ENCODE measurements at places on chromosomes 3 and 15.

GRCh38 chr3:165895919-165896318 lies 58.7 kb upstream of the BCHE start:
- no peak for DNase-seq

DNA sequence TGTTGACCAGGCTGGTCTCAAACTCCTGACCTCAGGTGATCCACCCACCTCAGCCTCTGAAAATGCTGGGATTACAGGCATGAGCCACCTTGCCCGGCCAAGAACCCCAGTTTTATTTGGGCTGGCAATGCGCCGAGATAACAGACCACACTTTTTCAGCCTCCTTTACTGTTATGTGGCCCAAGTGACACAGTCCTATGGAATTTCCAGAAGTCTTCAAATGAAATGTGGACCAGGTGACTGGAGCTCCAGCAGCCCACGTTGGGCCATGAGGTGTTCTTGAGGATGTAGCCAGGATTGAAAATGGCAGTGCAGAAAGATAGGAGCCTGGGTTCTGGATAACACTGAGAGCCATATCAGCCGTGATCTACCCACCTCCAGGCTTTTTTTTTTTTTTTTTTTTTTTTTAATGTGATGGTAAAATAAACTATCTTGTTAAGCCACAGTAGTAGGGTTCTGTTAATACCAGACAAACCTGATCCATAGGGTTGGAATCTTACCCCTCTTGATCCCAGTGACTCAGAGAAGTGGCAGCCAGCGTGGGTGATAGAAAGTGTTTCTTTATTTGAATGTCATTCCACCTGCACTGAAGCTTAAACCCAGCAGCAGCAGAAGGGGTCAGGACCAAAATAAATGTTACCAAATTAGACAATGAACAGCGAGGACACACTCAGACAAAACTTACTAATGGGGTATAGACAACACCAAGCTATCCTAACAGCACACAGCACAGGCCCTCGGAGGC lies 55.6 kb downstream of the LHFPL4 start:
- DNase-seq: no peak

DNA sequence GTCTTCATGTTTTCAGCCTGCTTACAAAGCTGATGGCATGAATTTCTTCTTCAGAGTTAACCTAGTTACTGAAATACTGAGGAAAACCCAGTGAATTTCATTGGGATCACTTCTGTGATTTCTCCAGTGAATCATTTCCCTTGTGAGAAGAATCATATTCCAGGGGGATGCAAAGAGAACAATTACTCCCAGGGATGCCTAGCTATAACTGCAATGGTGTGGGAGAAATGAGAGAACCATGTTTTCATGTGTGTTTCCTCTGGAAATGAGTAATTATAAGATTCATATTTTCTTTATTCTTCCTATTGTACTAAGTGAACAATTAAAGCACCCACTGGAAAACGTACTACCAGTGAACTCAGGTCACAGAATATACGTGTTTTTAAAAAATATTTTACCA lies 485.4 kb downstream of the GRM7 start:
- no peak for DNase-seq

- DNase-seq: peak; percentile 44
Observed at GRCh38 chr3:170038434-170039110, 777 bp downstream of the GPR160 start.

GRCh38 chr15:92903631-92903965 lies 3.5 kb downstream of the CHD2 start:
- no peak for DNase-seq

DNA sequence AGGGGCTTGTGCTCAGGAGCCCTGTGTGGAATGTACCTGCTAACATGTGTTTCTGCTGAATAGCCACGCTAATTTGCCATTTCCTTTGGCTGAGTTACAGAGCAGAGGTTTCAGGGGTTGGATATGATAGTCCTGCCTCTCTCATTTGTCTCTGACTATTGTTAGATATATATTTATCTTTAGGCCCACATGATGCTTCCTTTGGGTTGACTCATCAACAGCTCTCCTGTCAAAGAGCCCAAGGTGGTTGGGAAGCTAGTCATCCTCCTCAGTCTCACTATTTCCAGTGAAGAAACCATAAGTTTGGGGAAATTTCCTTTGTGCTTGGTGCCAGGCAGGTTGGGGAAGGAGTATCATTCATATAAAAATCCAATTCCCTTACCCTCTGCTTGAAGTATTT lies 1194.6 kb downstream of the ZPLD1 start:
- DNase-seq: no peak

DNA sequence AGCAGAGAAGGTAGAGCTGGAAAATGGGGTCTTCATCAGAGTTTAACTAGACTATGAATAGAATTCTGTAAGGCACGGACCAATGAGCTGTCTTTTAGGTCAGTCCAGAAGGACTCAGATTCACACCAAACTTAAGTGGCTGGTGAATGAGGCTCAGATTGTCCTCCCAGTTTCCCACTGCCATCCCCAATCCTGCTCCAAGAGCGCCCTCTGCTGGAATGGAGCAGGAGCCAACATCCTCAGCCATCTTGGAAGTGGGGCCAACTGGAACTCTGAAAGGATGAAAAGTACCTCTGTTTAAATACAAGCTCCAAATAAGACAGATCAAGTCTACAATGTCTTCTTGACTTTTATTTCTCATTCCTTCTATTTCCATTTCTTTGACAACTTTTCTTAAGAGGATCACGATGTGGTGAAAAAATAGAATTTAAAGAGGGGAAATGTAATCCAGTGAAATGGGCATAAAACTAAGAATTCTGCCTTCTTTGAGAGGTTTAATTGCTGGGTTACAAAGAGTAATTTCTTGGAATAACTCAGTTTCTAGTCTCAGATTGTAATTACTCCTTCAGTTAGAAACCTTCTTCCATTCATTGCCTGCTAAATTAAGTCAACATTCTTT lies 217.1 kb upstream of the TPRG1 start:
- DNase-seq: peak; percentile 85

GRCh38 chr3:11140030-11140712 lies 14.1 kb upstream of the HRH1 start:
- DNase-seq: peak; percentile 35

- DNase-seq: no peak
Observed at GRCh38 chr3:94185753-94186152, 122.9 kb downstream of the NSUN3 start.

GRCh38 chr3:148554367-148554766 lies 143.3 kb upstream of the AGTR1 start:
- no peak for DNase-seq

DNA sequence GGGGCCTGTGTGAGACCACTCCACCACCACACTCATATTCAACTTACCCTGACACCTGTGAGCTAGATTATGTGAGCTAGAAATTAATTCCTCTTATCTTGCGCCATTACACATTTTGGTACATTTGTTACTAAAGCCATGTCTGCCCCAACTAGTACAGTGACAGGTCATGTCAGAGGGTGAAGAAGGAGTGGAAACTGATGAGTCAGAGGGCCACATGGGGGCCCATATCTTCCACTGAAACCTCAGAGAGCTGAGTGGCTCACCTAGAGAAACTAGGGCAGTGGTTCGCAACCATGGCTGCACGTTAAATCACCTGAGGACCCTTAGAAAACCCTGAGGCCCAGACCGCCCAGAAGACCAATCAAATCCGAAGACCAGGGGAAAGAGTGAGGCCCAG lies 15.7 kb upstream of the MEF2A start:
- peak; percentile 61 for DNase-seq

DNA sequence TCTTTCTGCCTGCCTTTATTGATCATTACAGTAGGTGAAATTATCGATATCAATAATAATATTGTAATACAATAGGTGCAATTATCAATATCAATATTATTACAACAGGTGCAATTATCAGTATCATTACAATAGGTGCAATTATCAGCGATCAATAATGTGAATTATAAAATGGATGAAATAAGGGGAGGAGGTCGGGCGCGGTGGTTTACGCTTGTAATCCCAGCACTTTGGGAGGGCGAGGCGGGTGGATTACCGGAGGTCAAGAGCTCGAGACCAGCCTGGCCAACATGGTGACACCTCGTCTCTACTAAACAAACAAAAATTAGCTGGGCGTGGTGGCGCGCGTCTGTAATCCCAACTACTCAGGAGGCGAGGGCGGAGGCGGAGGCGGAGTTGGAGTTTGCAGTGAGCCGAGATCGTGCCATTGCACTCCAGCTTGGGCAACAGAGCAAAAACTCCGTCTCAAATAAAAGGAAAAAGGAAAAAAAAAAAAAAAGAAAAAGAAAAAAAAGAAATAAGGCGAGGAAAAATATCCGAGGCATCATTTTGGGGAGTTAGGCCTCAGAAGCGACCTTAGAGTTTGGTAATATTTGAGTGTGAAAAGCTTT lies 611 bp upstream of the BNIP2 start:
- DNase-seq: peak; percentile 75

- no peak for DNase-seq
Observed at GRCh38 chr3:51938780-51939425, 2.8 kb downstream of the RRP9 start.

DNA sequence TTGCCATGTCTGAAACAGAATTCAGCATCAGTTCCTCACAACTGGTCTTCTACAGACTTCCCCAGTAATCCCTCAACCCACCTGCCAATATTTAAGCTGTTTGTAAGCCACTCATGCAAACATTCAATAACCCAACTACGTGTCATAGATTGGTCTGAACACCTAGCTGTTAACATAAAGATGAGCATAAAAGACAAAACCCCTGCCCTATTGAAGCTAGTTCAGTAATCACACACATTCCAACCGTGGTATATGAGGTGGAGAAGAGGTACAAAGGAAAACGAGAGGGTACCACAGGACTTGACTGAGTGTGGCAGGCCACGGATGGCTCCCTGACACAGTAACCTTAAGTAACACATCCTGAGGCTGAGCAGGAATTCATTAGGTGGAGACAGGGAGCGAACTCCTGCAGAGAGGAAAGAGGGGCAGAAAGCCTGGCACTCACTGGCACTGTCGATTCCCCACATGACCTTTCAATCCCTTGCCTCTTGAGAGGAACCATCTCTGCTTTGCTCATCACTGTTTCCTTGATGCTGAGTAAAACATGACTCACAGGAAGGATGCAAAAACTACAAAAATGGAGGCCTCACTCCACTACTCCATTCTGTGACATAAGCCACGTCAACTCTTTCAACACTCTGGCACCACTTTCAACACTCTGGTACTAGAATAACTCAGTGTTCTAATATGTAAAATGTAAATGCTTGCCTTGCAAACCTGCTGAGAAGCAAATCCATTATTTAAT lies 31.3 kb downstream of the RPN1 start:
- peak; percentile 55 for DNase-seq

GRCh38 chr3:101879623-101880284 lies 30.4 kb downstream of the NFKBIZ start:
- DNase-seq: no peak

- DNase-seq: peak; percentile 65
Observed at GRCh38 chr3:39126532-39127071, 19.1 kb downstream of the TTC21A start.

DNA sequence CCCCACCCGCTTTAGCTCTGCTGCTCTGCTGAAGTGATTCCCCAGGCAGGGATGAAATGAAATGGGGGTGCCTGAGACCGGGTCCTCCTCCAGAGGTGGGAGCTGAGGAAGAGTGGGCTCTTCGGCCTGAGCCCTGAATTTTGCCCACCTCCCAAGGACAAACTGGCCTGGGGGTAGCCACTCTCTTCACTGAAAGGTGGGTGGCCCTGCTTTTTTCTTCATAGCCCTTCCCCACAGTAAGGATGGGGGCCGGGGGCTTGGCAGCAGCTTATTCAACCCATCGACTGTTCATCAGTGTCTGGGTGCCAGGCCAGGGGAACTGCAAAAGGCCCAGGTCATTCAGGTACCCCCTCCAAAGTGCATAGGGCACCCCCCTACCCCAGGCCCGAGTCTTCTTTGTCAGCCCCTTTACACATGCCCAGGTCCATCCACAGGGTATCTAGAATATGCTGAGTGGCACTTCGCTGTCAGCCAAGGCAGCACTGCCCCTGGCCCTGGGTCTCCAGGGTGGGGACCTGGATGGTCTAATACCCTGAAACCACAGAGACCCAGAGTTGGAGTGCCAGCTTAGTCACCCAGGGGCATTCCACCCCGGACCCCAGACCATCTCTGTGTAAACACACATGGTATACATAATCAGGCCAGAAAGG lies 7.9 kb downstream of the SCN5A start:
- no peak for DNase-seq

DNA sequence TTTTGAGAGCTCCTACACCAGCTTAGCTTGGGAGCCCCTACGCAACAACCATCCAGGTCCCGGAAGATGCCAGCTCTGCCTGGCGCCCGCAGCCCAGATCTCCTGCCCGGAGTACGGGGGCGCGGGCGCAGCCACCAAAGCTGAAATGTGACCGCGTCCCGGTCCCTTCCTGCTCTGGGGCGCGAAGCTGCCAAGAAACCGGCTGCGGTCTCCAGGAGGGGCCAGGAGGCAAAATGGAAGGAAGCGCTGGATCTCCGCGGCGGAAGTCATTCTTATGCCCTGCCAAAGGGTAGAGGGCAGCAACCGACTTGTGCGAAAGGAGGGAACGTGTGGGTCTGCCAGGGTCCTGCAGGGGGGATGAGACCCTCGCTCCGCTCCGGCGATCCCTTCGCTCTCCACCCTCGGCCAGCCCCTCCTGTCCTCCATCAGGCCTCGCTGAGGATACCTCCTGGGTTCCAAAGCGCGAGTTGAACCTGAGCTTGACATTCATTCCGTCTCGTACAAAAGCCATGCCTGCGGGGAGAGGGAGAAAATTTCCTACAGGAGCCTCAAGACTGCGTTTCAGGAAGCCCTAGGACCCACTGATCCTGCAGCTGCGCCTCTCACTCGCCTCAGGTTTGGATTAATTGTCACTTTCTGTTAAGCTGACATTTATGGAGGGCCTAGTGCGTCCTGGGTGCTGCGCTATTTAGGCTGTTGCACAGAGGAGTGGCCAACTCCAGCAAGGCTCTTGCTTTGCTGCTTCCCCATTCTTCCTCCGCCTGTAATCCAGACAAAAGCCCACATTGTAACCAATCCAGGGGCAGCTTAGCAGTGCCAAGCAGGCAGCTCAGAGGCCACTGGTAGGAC lies 98.3 kb upstream of the VGLL3 start:
- DNase-seq: peak; percentile 20

DNA sequence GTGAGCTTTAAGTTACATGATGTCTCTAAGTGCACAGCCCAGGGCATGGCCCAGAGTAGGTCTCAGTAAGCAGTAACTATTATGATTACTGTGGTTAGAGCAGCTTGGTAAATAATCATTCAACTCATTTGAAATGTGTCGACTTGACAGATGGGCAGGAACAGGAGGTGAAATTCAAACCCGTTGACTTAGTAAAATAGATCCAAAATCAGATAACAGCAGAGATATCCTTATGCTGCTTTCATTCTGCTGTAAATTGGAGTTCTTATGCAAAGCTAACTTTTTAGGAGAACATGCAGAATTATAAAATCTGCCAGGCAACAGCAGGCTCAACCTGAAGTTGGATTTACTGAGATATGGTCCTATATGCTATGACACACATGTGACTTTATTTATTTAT lies 118.7 kb upstream of the KLHL25 start:
- DNase-seq: no peak

DNA sequence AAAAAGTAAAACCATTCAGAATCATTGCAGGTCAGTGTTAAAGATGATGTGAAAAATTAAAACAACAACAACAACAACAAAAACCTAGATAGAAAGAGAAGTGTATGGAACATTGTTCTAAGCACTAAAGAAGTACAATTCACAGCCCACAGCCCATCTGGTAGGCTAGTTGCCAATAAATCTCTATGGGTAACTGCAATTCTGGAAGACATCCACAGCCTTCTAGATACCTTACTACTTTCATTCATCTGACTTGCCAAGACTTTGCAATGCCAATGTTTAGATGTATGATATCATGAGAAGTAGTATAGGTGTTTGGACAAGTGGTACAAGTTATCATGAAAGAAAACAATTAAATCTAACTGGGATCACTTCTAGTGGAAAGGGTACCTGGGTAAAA lies 198.6 kb downstream of the VGLL3 start:
- DNase-seq: no peak

GRCh38 chr3:17261627-17262369 lies 377.0 kb downstream of the PLCL2 start:
- no peak for DNase-seq
